ENCODE measurements at places on chromosomes 3 and 15. TPM values are rescaled to one million over a fixed set of nuclear protein-coding genes. Genes with fewer than 3 reads are reported as not detected.
A peak's percentile ranks its signal among the peaks of the same experiment; 100 is the strongest.

- peak; percentile 22 for DNase-seq
Observed at GRCh38 chr3:152960684-152961083, 125.8 kb downstream of the P2RY1 start.

DNA sequence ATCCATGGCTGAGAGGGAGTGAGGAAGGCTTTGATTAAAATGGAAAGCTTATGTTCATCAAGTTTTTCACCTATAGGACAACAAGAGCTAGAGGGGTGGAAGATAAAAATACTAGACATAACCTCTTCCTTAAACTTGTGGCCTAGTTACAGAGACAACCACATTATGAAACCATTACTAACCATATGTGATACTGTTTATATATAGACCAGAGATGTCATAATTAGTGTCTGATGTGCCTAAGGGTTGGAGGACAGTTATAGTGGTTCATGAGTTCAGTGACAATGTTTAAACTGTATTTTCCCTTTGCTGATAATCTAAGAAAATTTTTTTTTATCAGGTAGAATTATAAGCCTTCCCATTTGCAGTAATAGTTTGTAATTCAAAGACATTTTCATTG, 23.7 kb downstream of the PHLDB2 start:
- DNase-seq: no peak

- no peak for DNase-seq
Observed at GRCh38 chr3:153038367-153038766, 123.7 kb upstream of the RAP2B start.

GRCh38 chr3:188326111-188326510, 172.2 kb downstream of the LPP start:
- DNase-seq: no peak

PRSS50 gene
- total RNA-seq: not detected

Data from GM23248 (cell line).